ENCODE measurements at places on chromosomes 12 and 14.
A peak's percentile ranks its signal among the peaks of the same experiment; 100 is the strongest.

DNA sequence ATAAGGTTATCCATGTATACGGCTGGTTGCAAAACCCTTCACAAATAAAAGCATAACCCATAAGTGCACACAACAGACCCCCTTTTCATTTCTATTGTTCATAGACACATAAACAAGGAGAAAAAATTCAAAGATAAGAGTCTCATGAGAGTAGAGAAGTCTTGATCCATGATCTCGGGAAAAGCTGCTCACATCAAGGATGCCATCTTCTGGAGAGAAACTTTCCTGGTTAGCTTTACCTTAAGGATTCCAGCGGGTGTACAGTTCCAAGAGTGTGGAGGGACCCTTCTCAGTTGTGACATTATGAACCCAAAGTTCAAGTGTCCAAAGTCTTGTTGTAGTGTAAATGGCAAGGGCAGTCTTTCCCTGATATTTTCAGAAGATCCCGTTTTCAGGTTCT, 144.5 kb downstream of the LLPH start:
- no peak for DNase-seq

GRCh38 chr12:12214635-12215131, 52.2 kb downstream of the LRP6 start:
- no peak for DNase-seq

DNA sequence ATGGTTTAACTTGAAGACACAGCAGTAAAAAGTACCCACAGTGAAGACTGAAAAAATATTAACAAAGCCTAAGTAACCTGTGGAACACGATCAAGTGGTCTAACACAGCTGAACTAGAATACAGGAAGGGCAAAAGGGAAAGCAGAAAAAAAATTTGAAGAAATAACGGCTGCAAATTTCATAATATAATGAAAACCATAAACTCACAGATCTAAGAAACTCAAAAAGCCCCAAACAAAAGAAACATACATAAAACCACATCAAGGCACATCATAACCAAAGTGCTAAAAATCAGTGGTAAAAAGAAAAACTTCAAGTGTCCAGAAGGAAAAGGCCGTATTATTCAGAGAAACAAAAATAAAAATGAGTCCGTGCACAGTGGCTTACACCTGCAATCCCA, 30.9 kb downstream of the SPPL3 start:
- DNase-seq = peak; percentile 58

DNA sequence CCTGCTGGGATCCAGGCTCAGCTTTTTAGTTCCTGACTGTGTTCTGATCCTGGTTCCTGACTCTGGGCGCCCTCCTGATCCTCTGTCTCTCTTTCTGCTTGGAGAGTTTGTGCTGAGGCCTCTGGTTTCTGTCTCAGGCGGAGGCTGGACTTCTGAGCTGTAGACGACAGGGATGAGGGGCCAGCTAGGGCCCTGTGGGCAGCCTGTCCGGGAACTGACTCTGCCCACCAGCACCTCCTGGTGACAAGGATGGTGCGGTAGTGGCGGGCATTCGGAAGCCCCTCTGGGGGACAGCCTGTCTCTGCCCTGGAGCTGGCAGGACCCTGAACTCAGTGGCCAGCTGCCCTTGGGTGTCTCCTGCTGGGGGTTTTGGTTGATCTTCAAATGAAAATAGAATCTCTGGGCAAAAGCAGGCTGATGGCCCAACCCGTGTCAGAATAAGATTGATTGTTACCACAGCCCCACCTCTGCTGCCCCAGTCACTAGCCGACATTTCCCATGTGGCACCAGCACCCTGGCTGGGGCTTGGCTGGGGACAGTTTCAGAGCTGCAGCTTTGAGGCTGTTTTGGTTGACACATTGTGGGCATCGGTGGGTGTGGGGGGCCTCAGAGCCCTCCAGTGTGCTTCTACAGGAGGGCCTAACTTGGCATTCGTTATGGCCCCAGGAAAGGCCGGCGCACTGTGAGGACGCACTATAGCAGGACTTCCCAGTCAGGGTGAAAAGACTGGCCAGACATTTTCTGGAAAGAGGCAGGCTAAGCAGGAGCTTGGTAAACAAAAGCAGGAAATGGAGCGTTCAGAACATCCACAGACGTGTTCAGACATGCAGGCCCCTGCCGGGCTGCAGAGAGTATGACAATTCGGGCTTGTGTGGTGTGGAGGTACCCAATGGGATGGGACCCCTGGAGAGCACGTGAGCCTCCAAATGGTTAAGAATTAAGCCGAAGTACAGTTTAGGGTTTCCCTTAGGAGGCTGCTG, 16.2 kb downstream of the KRT80 start:
- no peak for DNase-seq

DNA sequence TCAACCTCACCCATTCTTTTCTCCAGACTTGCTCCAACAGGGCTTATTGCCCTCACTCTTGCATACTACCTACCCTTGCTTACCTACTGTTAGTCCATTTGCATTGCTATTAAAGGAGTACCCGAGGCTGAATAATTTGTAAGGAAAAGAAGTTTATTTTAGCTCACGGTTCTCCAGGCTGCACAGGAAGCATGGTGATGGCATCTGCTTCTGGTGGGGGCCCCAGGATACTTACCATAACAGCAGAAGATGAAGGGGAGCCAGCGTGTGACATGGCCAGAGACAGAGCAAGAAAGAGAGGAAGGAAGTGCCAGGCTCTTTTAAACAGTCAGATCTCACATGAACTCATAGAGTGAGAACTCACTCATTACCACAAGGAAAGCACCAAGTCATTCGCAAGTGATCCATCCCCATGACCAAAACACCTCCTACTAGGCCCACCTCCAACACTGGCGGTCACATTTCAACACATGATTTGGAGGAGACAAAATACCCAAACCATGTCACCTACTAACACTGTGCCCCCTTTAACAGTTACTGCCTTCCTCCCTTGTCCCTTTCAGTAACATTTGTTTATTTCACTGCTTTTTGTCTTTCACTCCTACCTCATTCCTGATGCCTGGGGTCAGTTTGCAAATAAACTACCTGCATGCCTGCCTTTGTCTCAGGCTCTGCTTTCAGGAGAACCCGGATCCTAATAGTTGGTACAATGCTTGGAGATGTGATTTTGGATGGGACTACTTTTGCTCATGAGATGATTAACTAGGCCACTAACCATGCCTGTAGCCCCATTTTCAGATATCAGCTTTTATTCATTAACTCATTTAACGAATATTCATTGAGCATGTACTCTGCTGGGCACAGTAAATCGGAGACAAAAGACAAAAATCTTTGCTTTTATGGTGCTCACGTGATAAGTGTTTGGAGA, 41.6 kb upstream of the CSRP2 start:
- DNase-seq = peak; percentile 52

DNA sequence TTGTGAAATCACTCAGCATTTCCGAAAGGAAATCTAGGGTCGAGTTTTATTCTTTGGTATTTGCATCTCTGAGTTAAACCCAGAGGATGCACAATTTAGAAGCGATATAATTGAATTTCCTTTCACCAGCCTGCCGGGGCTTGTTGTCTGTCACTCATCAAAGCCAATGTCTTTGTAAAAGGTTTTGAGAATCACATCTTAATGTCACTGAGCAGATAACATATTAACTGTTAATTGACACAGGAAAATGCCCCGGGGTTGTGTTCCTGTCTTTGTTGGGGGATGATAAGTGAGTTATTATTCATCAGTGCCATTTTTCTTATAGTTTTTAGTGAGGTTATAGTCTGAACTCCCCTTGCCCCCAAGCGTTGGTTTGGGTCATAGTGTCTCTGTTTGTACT, 73.4 kb downstream of the DUSP6 start:
- DNase-seq = no peak

DNA sequence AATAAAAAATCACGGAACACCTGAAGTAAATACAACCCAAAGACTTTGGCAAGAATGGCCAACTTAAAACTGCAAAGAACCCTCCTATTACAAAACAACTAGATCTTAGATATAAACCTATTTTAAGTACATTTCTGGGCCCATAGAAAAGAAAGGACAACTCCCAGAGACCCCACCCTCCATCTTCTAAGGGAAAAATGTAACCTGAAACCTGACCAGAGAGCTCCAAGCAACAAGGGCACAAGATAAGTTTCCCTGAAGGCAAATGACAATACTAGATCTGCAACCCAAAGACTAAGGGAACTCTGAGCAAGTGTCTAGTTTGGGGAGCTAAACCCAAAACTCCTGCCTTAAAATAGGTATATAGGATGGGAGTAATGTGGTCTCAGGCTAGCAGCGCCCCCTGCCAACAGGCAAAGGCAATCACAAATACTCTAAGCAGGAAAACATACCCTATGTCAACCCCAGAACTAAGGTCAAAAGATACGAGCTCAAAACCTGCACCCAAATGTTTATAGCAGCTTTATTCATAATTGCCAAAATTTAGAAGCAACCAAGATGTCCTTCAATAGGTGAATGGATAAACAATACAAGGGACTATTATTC, 218.9 kb downstream of the ITPR2 start:
- DNase-seq = peak; percentile 6

GRCh38 chr12:92424338-92424737, 278.5 kb upstream of the PLEKHG7 start:
- DNase-seq = no peak

DNA sequence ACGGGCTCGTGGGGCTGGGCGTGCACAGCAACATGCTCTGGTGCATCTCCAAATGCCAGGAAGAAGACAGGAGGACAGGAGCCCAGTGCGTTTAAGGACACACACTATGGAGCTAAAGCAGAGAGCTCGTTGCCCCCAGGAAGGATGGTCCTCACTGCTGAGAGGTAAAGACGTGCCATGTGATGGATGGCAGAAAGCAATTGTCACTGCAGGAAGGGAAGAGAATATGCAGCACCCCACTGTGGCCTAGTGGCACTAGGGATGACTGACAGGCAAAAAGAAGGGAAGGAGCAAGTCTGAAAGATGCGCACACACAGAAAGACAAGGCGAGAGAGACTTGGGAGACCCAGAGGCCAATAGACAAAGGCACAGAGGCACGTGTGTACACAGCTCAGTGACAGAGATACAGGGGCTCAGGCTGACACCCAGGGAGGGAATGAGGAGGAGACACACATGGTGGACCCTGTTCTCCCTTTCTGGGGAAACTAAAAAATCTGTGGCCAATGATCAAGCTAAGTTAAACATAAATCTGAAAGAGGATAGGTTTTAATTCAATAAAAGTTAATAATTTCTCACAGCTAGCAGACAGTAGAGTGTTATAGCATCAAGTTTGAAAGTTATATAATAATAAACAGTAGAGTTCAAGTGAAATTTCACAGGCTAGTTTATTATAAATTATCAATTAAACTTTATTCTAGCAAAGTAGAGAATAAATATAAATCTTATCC, 78.8 kb downstream of the CRACR2A start:
- DNase-seq = no peak

- no peak for DNase-seq
These were observed 10.9 kb upstream of the GPR162 start for GRCh38 chr12:6810758-6811157.

DNA sequence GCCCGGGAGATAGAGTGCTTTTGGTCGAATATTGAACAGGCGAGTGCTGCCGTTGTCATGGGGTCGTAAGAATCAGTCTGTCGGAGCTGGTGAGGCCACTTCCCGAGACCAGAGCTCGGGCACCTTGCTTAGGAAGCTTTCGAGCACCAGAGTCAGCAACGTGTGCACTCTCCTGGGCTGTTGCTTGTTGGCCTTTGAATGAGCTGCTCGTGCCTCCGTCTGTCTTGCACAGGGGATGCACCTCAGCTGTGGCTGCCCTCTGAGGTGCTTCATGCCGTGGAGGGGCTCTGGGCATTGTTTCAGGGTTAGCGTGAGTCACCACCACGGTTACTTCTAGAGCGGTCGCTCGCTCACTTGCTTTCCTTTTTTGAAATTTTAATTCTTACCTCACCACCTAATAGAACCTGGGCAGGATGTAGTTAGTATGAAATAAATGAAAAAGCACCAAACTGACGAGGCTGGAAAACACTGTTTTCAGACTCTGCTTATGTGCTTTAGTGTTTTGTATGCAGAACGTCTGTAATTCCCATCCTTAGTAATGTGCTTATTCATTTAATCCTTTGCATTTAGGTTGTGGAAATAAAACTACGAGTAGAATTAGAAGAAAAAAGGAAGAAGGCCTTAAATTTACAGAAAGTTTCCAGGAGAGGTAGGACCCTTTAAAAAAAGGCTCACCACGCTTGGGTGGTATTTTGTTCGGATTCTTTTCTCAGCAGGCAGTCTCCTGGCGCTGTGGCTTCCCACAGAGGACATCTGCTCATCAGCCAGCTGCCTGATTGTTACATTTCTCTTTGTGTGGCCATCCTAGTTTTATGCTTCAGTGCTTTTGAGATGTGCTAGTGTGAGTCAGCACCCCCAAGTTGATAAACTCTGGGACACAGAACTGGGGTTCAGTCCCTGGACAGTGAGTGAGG, 40.6 kb downstream of the EP400 start:
- no peak for DNase-seq

DNA sequence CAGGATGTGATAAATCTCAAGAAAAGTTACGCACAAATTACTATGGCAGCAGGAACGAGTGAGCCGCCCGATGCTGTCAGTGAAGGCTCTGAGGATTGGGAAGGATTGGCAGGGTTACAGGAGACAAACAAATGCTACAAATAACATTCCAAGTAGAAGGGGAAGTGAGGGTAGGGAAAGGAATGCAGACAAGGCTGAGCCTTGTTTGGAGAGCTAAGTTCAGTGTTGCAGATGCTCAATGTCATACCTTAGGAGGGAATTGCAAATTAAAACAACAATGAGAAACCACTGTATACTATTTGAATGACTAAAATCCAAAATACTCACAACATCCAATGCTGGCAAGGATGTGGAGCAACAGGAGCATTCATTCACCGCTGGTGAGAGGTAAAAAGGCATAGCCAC, 1.3 kb downstream of the CLEC9A start:
- DNase-seq = no peak

GRCh38 chr12:33180918-33181317, 258.7 kb downstream of the SYT10 start:
- no peak for DNase-seq

GRCh38 chr12:62520361-62520760, 53.7 kb downstream of the MON2 start:
- no peak for DNase-seq

- no peak for DNase-seq
These were observed 14.3 kb downstream of the B4GALNT3 start for GRCh38 chr12:473863-474577.

Measured in inflammatory macrophage treated with lipopolysaccharide for 1 hour (primary cell).